ENCODE measurements at places on chromosomes 11 and 22. TPM values are rescaled to one million over a fixed set of nuclear protein-coding genes. Genes with fewer than 3 reads are reported as not detected.

The TUBGCP6 gene
- 22.8 TPM for total RNA-seq

The C22orf23 gene
- total RNA-seq = 0.54 TPM

The PANX2 gene
- total RNA-seq = 0.30 TPM

The FAM180B gene
- total RNA-seq = not detected

Measured in cardiac septum (tissue), 1 donor.